ENCODE measurements at places on chromosomes 5 and 9.

- no peak for DNase-seq
Measured at GRCh38 chr9:108515856-108516255, 339.9 kb downstream of the ACTL7B start.

GRCh38 chr5:110757118-110757729 is 18.4 kb downstream of the SLC25A46 start:
- no peak for DNase-seq

- DNase-seq, result no peak
Measured at GRCh38 chr9:135858491-135859185, 48.7 kb downstream of the CAMSAP1 start.

DNA sequence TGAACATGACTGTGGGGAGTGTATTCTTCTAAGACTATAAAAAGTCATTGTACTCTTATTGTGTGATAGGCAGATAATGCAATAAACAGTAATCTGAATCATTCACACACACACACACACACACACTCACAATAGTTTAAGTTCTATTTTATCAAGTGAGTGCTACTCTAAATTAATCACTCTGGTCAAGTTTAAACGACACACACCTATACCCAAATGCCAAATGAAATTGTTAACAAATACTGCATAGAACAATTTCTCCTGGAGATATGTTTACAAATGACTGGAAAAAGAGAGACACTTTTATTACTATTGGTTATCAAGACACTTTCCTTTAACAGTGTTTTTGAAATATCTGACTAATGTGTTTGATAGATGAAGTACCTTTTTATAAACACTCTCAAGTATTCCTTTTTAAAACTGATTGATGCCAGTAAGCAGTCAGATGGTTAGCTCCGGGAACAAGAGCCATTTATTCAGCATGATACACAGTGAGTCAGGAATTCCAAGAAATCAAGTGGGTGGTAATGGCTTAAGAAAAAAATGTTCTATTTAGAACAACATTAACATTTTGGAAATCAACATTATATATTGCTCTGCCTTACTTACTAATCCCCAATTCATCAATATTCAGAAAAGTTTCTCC is 521.6 kb upstream of the ST8SIA4 start:
- DNase-seq, result no peak

GRCh38 chr9:109518621-109519335 is 20.7 kb upstream of the PTPN3 start:
- no peak for DNase-seq

GRCh38 chr5:96692441-96692840 is 30.3 kb downstream of the CAST start:
- no peak for DNase-seq

DNA sequence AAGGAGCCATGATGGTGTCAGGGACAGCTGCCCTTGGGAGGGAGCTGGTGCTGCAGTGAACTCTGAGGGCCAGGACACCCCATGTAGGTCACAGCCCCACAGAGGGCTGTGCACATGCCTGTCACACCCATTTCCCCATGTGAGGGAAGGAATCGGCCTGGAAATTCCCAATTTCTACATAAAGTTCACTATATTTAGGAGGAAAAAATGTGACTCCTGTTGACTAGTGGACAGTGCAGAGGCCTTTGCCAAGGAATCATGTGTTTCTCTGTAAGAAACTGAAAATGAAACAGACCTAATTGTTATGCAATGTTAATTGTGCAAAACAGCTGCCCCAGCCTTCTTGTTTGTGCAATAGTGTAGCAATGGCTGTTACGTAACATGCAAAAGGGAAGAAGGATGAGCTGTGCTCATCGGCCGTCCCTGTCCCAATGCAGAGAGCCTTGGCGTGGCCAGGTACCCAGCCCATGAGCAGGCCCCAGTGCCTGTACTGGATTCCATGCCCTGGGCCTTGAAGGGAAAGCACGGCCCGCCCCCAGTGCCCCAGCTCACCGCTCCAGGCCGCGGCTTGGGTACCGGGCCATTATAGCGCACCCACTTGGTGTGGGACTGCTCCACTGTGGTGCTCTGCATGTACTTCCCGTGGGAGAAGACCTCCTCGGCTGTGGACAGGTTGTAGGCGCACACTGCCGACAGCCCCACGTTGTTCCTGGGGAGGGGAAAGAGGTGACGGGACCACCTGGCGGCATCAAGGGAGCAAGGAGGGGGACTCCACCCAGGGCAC is 70.0 kb downstream of the SECISBP2 start:
- no peak for DNase-seq

DNA sequence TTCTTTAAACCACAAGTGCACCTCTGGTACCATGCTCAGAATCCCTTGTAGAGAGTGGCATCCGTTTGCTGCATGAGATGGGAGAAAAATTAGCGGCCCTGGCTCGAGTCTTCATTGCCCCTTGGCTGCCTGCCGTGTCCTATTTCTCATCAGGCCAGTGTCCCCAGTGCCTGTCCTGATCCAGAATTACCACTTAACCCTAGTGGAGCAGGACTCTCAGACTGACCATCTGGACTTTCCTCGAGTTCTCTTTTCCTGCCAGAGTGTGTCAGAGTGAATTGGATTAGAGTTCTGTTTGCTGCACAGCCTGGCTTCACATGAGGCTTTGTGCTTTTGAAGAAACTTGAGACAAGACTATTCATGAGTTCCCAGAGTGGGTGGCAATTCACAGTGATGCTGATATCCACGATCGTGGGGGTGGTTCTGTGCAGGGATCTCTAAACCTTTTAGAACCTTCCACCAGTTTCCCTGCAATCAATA is 92.6 kb downstream of the C9orf152 start:
- no peak for DNase-seq

DNA sequence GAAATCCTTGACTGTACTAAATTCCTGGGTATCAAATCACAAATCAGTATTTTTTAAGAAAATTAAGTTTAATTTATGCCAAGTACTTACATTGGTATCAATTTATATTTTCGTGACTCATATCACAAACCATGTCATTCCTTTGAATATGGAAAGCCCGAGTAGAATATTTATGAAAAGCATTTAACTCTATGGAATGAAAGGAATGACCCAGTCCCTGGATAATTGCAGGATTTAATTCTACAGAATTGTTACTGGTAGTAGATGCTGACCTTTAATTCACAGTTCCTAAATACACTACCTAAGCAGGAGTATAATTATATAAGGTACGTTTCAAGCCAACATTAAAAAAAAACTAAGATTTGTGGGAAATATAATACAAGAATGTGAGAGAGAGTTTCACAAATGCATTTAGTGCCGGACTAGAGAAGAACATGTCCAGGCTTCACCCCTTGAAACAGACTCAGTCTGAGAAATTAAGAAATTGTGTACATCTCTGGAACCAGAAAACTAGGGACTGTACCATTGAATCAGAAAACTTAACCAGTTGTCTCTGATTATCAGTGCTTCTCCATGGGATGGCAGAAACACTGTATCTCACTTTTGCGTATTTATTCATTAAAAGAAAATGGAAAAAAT is 28.5 kb upstream of the PLPPR1 start:
- no peak for DNase-seq

DNA sequence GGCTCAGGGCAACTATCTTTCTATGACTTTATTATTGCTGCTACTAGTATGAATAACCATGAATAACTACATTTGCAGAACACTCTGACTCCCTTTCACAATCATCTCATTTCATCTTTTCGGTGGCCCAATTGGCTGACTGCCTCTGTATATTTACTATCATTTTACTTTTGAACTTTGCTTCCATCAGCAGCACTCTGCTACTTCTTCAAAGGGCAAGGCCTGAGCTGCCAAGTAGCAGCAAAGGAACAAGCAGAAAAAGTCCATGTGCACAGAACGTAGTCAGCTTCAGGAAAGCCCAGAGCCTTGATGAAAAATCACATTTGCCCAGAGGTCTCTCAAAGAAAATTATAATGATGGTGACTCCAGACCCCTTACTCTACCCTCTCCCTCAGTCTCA is 214.5 kb upstream of the PUM3 start:
- no peak for DNase-seq

- DNase-seq, result peak; percentile 78
Measured at GRCh38 chr5:173293817-173294672, 34.2 kb downstream of the STC2 start.

- no peak for DNase-seq
Measured at GRCh38 chr9:135813671-135814290, 93.6 kb downstream of the CAMSAP1 start.

- DNase-seq, result no peak
Measured at GRCh38 chr9:34671307-34671706, 8.8 kb upstream of the CCL27 start.

DNA sequence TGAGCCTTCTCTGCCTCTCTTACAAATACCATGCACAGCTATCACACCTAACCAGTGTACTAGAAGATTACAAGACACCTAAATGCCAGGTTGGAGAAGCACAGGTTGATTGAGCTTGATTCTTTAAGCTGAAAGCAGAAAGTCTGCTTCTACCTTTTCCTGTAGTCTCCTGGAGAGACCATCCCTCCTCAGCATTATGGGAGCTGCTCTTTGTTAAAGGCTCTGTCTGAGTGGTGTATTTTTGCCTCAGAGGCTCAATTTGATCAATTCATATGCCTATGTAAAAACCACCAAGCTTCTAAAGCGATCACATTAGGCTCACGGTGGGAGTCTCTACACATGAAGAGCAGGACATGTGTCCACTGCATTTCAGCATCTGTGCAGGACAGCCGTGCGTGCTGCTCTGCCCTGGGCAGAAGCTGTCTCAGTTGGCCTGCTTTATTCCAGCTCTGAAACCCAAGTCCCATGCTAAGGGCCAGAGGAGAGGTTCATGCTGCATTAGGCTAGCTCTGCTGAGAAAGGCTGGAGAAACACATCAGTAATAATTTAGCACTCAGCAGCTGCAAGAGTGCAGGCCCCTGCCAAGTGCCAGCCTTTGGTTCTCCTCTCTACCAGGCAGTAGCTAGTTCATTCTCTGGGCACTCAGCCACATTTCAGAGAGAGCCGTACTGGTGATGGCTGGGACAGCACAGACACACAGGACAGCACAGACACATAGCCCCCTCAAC is 41.7 kb downstream of the TMEM167A start:
- DNase-seq, result no peak

GRCh38 chr9:20333991-20334390 is 288.3 kb downstream of the MLLT3 start:
- no peak for DNase-seq

GRCh38 chr5:17694914-17695313 is 60.7 kb downstream of the TAF11L14 start:
- DNase-seq, result no peak

GRCh38 chr9:70398145-70398556 is 16.3 kb downstream of the KLF9 start:
- DNase-seq, result peak; percentile 32

GRCh38 chr5:134714120-134714519 is 24.2 kb upstream of the CAMLG start:
- DNase-seq, result no peak

- DNase-seq, result no peak
Measured at GRCh38 chr5:168015506-168015905, 275.9 kb upstream of the WWC1 start.

- no peak for DNase-seq
Measured at GRCh38 chr5:111851631-111852548, 94.9 kb upstream of the NREP start.

DNA sequence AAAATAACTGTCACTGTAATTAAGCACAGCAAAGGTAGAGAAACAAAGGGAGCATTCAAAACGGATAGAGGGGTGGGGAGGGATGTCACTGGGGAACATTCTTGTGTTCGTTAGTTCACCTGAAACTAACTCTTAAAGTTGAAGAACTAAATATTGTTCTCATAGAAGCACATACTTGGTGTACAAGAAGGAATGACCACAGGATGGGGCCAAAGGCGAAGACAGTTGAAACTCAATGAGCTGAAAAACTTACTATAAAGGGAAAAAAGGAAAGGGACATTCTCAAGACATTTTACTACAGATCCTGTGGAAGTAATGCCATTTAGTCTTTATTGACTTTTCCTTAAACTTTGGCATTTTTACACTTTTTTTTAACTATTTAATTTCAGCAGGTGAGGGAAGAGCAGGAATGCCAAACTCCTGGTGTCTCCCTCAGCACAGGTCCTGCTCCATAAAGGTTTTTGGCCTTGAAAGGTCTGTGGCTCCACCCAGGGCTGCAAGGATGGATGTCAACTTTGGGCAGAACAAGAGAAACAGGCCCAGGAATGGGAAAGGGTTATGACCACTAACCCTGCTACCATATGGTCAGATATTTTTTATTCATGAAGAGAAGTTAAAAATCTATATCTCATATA is 197.6 kb upstream of the RASA1 start:
- peak; percentile 31 for DNase-seq

DNA sequence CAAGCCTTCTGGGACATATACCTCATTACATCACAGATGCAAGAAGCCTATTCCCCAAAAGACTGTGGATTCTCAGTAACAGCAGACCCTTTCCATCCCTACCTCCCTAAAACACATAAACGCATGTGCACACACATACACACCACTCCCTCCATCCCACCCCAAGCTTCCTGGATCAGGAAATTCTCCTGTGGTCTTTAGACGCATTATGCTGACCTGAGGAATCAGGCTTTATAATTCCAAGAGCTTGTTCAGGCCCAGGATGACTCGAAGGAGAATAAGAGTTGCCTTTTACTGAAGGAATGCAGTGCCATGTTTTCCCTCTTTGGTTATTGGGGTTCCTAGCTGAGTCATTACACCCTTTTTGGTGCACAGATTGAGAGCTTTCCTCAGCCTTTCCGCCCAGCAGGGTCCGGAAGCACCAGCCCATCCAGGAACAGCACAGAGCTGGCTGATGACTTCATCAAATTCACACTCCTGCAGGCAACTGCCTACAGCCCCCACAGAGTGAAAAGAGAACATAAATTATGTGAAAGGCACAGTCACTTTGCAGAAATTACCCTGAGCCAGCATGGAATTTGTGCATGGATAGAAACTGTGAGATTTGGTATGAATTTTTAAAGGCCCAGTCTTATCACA is 385.0 kb upstream of the TRPC7 start:
- DNase-seq, result no peak

- no peak for DNase-seq
Measured at GRCh38 chr5:81336556-81336955, 35.2 kb downstream of the ZCCHC9 start.

DNA sequence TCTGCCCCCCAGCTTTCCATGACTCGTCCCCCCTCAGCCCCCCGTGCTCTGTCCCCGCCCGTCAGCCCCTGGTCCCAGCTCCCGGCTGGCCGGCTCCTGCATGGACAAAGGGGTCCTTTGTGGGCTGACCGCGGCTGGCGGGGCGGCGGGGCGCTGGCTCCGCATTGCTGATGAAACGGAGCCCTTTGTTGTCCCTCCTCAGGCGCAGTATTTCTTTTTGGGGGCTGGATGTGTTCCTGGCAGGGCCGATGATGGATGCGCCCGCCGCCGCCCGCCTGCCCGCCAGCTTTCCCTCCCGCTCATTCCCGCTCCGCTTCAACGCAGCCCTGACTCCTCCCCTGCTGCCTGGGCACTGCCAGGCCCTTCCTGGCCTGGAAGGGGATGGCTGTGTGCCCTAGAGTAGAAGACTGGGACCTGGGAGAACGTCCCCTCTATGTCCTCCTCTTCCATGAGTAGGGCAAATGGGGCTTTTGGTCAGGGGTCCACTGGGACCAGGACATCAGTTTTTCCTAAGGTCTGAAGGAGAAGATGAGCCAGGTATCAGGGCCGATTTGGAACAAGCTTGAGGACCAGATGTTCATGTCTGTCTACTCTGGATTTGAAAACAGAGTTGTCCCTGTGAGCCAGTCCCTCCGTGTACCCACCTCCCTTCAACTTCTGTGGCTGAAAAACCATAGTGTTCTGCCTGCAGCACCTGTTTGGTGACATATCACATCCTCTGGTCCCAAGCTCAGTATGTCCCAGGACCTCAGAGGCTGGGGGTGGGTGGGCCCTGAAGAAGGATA is 29.0 kb downstream of the CXXC5 start:
- no peak for DNase-seq

All from GM13977 (cell line).